ENCODE measurements at places on chromosomes 1 and 21.

GRCh38 chr1:152964536-152964935 lies 5.9 kb upstream of the SPRR4 start:
- DNase-seq: no peak

DNA sequence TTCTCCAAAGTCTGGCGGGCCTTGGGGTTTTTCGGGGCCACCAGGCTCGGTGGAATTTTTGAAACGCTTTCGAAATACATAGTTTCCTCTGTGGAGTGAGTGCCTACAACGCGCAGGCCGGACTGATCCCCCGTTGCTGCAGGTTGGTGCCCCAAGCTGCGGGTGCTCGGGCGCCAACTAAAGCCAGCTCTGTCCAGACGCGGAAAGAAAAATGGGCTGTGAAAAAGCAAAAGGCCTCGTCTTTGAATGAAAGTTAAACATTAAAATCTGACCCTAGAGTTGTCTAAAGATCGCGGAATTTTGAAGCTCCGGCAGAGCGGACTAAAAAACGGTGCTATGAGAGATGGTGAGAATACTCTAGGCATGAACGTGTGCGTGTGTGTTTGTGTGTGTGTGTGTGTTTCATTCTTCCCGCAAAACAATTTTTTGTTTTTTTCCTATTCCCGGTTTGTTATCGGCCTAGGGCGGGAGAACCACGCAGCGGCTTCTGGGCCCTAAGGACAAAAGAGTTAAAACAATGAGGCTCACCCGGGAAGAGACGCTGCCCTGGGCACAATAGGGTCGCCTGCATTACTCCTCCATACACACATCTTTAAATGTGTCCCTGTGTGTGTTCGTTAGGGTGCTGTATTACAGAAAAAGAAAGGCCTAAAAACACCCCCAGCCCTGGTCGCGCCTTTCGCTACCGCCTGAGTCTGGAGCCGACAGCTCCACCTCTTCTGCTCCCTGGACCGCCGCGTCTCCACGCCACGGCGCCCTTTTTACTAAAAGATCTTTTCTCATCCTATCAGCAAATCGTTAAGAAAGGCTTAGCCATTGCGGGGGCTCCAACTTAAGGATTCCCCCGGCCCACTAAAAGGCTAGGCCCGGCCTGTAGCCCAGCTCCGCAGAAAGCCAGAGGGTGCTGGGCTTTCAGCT lies 3.2 kb downstream of the TBX15 start:
- no peak for DNase-seq

GRCh38 chr1:8424539-8425116 lies 106.7 kb downstream of the SLC45A1 start:
- peak; percentile 51 for DNase-seq

- DNase-seq: no peak
Observed at GRCh38 chr1:184910005-184910404, 64.3 kb downstream of the NIBAN1 start.

GRCh38 chr1:204084247-204084772 lies 11.4 kb downstream of the SOX13 start:
- DNase-seq: no peak

DNA sequence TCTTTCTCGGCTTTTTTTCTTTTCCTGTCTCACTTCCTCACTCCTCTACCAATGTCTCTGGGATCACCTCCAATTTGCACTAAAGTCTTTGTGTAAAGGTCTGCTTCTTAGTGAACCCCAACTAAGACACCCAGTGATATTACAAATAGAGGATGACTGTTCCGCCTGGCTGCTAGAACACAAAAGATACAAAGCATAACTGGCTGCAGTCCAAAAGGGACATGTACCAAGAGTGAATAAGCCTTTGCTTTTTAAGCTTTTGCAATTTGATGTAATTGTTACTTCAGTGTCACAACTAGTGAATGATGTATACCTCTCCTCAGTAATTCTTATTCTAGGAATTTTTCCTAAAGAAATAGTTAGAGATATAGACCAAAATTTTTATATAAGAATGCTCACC lies 82.8 kb upstream of the BEND5 start:
- no peak for DNase-seq

- no peak for DNase-seq
Observed at GRCh38 chr1:93000751-93001175, 39.5 kb upstream of the DIPK1A start.

DNA sequence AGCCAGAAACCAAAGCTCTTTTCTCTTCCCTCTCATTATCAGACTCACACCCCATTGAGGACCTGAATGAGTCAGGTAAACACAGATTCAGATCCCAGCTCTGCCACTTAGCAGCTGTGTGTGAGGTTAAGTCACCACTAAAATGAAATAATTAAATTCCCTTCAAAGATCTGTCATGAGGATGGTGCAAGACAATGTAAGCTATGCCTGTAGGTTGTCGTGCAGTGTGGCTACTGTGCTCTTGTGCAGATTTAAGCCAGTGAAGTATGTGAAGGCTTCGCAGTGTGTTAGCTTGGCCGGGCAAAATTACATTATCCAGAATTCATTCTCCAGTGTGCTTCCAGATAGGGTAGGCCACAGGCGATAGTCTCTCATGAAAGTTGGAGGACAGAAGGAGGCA lies 13.6 kb downstream of the UBL4B start:
- DNase-seq: no peak

- DNase-seq: no peak
Observed at GRCh38 chr1:39214021-39214713, 9.7 kb downstream of the MACF1 start.

DNA sequence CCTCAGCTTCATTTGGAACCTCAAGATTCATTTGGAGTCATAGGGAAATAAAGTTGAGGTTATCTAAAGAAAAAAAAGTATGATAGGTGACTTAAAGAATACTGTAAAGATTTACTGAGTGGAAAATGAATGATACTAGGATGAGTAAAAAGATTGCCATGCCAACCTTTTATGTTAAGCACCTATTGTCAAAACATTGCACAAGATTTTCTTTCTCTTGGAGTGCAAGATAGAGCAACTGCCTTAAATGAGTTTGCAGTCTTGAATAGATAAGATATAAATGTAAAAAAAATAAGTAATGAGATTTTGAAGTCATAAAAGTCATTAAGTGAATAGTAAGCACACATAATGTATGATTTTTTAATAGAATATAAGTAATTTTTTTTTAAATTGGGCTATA lies 5.1 kb upstream of the ANGPTL1 start:
- no peak for DNase-seq

DNA sequence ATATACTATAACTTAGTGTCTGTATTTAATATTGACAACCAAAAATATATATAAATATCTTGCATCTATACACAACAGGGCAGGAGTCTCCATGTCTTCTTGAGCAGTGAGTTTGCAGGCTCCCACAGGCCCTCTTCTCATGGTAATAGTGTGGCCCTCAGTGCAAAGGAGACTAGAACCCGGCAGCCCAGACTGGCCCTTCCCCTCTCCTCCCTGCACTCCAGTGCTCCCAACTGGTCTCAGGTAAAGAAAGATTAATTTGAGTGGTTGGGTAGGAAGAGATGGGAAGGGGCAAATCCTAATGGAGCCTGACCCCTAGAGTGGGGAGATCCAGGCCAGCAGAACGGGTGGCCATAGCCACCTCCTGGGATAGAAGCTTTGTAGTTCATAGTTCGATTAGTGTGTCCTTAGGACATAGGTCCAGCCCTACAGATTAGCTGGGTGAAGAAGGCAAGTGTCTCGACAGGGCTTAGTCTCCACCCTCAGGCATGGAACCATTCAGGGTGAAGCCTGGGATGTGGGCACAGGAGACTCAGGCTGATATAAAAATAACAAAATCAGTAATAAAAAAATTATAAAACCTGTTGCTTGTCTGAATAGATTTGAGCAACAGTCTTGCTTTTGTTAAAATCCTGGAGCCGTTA lies 32.3 kb downstream of the SLC2A1 start:
- no peak for DNase-seq

- DNase-seq: no peak
Observed at GRCh38 chr1:111489604-111490003, 13.8 kb downstream of the ADORA3 start.

- DNase-seq: peak; percentile 33
Observed at GRCh38 chr1:38872401-38873026, 634 bp downstream of the MYCBP start.

DNA sequence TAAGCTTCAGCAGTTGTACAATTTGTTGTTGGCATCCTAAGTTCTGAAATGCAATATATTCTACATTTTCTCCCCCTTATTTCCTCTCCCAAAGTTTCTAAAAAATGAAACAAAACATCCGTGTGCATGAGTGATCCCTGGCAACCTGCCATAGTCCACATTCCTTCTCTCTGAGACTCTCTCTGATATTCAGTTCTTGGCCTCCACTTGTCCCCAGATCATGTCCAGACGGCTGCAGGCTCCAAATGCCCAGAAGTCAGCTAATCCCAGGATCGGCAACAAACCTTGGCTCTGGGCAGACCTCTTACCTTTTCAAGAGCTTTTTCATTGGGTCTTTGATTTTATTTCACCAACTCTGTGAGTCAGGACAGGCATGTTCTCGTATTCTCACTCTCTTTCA lies 187.8 kb downstream of the ETS2 start:
- DNase-seq: no peak

DNA sequence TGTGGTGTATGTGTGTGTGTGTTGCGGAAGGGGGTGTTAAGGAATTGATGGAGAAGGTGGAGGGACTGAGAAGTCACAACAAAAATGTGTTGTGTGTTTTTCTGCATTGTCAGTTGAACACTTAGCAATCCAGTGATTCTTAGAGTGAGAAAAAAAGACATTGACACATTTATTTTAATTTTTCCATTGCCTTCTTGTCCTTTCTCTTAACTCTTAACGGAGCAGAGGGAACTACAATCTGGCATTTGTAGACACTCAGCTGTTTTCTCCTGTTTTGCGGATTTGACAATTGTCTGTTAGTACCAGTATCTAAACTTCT lies 725 bp downstream of the C1orf53 start:
- DNase-seq: no peak

DNA sequence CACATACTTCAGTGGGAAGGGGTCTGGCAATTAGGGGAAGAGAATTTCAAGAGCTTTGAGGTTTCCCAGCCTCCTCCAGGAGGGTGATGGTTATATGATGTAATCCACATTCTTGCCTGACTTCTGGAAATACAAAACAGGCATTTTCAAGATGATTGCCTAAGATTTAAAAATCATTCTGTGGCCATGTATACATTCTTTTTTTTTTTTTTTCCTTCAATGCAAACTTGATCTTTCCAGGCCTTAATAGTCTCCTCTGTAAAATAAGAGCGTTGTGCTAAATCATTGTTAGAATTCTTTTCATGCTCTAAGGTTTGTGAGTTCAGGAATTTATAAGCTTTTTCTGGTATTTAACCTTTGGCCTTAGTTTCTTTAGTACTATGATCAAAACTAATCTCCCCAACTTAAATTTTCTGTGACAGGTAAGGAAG lies 192.3 kb upstream of the HMCN1 start:
- DNase-seq: no peak

GRCh38 chr1:231931846-231932454 lies 305.4 kb downstream of the DISC1 start:
- peak; percentile 75 for DNase-seq

- DNase-seq: peak; percentile 70
Observed at GRCh38 chr1:16960560-16961296, 19.7 kb downstream of the MFAP2 start.

DNA sequence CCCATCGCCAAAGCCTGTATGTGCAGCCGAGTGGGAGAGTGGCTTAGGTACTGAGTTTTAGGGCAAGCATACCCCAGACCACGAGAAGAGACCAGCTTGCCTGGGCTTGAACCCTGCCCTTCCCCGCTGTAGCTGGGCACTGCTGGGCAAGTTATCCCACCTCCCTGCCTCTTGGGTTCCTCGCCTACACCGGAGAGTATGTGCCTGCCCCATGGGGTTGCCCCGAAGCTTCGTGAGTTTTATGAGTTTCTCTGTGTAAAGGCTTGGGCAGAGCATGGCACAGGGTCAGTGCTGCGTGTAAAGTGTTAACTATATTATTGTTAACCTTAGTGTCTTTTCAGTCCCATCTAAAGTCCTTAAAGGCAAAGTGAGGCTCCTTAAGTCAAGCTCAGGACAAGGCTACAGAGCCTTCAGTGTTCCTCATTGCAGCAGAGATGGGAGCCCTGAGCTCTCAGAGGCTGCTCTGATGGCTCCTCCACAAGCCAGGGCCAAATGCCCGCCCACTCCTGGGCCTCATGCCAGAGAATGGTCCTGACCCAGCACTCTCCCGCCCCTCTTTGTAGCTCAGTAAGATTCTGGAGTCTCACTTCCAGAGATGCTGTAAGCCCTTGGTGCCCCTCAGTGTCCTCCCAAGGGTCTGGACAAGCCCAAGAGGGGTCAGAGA lies 37.0 kb upstream of the KCNA10 start:
- DNase-seq: no peak

DNA sequence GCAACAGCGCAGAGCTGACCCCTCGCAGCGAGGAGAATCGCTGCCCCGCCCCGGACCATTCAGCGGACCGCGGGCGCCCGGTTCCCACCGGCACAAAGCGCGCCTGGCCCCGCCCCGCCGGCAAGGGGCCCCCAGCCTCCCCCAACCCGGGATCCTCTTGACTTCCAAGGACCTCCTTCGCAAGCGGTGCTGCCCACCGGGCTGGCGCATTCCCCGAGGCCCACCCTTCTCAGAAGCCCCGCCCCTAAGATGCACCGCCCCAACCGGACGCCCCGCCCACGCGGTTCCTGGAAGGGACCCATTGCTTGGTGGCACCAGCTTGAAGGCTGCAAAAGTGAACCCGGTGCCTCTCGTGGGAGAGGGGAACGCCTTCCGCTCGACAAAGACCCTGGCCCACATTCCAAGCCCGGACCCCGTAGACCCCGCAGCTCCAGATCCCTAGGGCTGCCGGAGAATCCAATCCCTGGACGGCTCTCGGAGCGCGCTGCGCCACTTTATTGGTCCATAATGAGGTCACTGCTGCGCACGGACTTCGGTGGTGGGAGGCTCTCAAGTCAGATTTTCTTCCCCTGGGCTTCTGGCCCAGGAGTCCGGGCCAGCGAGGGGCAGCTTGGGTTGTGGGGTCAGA lies 2.0 kb downstream of the HES3 start:
- peak; percentile 44 for DNase-seq

GRCh38 chr1:158017800-158018595 lies 24.6 kb downstream of the KIRREL1 start:
- no peak for DNase-seq

DNA sequence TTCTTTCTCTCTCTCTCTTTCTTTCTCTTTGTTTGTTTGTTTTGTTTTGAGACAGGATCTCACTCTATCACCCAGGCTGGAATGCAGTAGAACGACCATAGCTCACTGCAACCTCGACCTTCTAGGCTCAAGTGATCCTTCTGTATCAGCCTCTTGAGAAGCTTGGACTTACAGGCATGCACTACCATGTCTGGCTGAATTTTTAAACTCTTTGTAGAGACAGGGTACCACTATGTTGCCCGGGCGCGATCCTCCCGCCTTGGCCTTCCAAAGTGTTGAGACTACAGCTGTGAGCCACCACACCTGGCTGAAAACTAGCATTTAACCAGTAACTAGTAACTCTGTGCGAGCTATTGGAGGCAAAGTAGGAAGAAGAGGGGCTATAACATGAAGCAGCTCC lies 325.5 kb downstream of the ZP4 start:
- no peak for DNase-seq

- no peak for DNase-seq
Observed at GRCh38 chr1:11792106-11792505, 13.7 kb downstream of the MTHFR start.

DNA sequence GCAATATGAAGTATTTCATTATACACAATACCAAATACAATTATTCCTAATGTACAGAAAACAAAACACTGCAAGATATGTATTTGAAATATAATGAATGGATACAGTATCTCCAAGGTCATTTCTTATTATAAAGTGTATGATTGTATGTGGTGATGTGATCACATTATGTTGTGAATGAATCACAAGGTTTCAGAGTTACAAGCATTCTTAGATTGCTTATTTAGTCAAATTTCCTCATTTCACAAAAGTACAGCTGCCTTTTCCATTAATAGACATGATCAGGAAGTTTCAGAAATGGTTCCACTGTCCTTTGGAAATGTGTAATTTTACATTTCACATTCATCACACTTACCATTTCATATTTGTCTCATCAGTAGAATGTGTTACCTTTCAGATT lies 28.3 kb upstream of the NEK7 start:
- peak; percentile 60 for DNase-seq

Data from inflammatory macrophage treated with lipopolysaccharide for 1 hour (primary cell).